ENCODE measurements at places on chromosomes 3 and 15. TPM values are rescaled to one million over a fixed set of nuclear protein-coding genes. Genes with fewer than 3 reads are reported as not detected.

Gene GP9
- total RNA-seq: not detected

Gene LRRC15
- 5.8 TPM for total RNA-seq

Gene FETUB
- total RNA-seq: not detected

Gene PLSCR5
- not detected for total RNA-seq

Gene CPA3
- not detected for total RNA-seq

Gene AGTR1
- 0.53 TPM for total RNA-seq

Data from H4 (cell line).